ENCODE measurements at places on chromosomes 7 and 10.

- no peak for DNase-seq
Measured at GRCh38 chr10:77463967-77464745, 173.5 kb downstream of the KCNMA1 start.

DNA sequence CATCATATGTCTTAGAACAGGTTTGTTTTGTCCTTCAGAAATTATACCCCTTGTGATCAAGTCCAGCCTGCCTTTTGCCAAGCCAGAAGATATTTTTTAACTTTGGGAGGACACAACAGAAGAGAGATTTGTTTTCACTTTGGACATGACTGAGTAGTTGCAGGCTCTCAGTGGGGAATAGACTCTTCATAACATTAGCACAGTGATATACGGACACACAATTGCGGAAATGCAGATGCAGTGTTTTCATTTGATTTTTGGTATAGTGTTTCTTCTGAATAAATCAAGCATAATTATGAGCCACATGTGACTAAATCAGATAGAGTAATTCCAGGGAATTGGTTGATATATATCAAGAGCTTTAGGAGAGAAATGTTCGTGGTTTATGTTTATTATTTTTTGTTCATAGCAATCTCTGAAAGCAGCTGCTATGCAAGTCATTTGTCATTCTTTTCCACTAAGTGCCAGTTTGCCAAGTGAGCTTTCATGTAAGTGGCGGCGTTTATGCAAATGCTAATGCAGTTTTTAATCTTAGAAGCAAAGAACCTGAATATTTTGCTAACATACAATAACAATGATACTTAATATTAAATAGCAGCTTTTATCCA lies 69.6 kb upstream of the HDAC9 start:
- DNase-seq: no peak

DNA sequence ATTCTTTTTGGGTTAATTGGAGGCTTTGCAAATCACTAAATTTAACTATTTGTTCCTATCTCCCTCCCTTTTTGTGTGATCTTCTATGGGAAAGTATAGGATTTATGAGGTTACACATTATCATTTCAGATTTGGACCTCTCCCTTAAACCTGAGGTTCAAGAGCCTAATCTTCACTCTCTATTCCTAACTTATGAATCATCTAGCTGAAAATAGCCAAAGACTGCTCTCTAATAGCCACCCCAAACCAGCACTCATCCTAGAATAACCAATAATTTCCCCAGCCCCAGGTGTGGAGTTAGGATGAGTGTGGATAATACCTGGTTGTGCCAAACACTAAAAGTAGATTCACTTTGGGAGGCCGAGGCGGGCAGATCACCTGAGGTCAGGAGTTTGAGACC lies 499.2 kb downstream of the GFRA1 start:
- no peak for DNase-seq

- DNase-seq: no peak
Measured at GRCh38 chr7:88638583-88638982, 120.9 kb upstream of the ZNF804B start.

DNA sequence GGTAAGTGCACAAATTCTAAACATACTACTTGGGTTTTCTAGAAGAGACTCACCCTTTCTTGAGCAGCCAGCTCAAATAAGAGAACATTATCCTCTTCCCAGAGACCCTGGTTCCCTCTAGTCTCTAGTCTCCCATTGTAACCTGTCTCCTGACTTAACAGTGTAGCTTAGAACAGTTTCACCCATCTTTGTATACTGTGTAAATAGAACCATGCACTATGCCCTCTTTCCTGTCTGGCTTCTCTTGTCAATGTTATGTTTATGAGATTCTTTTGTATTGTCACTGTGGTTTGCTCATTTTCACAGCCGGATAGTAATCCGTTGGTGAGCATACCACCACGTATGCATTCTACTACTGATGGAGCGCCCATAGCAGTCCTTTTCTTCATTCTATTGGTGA lies 227.4 kb upstream of the PLPP4 start:
- DNase-seq: no peak

DNA sequence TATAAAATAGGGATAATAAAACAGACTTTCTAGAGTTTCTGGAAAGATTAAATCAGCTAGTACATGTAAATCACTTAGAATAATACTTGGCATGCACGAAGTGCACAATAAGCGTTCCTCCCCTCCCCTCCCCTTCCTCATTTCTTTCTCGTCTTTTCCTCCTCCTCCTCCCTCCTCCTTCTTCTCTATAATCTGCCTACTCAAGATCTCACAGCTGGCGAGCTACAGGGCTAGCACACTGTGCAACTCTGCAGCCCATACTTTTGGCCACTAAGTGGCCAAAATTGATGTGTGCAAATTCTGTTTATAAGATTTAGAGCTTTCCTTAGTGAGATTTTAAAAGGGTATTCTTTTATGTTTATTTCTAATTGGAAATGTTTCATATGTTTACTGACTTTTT lies 565.3 kb downstream of the PHTF2 start:
- no peak for DNase-seq

DNA sequence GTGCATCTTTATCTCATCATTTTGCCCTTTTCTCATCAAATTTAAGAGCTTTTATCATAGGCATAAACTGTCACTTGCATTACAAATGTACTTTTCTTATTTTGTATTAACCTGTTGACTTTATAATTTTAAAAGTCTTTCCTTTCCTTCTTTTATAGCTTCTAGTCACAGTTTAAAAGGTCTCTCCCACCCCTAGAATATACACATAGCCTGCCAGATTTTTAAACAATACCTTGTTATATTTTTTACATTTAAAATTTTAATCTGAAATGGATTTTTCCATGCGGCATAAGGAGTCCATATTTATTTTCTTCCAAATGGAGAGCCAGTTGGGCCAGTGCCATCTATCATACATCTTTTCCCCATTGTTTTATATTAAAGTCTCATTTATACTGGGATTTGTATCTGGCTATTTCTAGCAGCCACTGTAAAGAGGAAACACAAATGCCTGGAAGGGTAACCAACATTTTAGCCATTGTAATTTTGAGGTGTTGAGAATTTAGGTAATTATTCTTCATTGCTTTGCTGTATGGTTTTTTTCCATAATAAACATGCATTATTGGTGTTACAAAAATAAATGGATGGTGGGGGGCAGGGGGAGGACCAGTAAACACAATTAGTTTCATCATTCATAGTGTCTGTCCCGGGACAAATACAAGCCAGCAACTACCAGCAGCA lies 92.8 kb downstream of the CCDC71L start:
- no peak for DNase-seq
